ENCODE measurements at places on chromosomes 11 and 22.

- no peak for DNase-seq
These were observed 9.0 kb downstream of the TBC1D10A start for GRCh38 chr22:30317778-30318177.

- no peak for DNase-seq
These were observed 118.9 kb upstream of the LMO1 start for GRCh38 chr11:8382436-8383053.

DNA sequence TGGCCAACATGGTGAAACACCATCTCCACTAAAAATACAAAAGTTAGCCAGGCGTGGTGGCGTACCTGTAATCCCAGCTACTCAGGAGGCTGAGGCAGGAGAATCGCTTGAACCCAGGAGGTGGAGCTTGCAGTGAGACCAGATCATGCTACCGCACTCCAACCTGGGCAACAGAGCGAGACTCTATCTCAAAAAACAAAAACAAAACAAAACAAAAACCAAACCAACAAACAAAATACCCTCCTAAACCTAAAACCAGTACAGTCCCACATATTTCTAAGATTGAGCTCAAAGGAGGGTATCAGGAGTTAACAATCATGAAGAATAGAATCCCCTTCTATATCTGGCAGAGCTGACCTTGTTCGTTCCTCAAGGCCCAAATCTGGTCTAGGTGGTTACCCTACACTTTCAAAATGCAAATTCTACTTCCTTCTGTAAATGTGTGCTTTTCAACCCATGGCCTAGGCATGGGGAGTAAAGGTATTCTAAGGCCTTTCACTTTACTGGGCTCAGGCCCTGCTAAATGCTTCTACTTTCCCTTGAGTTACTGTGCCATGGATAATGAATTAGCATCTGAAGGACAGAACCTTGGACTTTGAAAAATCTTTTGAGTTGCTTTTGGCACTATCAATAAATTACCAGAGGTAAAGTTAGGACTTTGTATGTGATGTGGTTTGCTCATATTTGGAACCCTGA is 10.4 kb upstream of the PPP2R1B start:
- no peak for DNase-seq

DNA sequence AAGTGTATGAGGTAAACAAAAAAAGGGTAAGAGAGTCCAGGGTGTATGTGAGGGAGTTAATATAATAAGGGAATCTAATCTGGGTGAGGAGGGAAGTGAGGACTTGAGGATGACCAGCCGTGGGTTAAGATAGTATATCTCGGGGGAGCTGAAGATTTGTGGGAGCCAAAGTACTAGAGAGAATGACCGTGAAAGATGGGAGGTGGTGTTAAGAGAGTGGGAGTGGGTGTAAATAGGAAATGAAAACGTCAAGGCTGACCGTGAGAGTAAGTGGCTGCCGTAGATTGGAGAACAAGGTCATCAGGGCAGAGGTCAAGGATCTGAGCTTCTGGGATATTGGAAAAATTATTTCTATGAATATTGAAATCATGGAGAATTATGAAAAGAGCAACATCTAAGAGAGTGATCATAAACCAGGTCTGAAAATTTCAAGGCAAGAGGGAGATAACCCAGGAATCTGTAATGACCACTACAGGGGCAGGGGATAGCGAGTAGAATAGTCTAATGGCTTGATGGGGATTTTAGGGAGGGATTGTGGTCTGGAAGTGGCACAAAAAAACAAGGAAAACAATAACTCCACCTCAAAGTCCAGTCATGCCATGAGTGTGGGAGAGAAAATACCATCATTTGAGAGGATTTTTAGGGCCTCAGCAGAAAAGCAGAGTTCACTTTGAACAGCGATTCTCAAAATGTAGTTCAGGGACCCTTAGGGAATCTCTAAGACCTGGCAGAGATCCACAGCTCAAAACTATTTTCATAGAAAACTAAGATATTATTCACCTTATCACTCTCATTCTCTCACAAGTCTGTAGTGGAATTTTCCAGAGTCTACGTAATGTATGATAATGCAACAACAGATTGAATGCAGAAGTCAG is 72.0 kb downstream of the PRR5L start:
- no peak for DNase-seq

GRCh38 chr22:40177738-40178416 is at the start of gene TNRC6B:
Gene TNRC6B, plus strand, starts transcription at chr22:40177925. Its CDS starts 211 bp downstream, at chr22:40178136.
- peak; percentile 92 for DNase-seq

GRCh38 chr11:35180317-35181233 is 41.6 kb downstream of the CD44 start:
- DNase-seq: no peak

- DNase-seq: no peak
These were observed 28.8 kb upstream of the B3GAT1 start for GRCh38 chr11:134440851-134441250.

DNA sequence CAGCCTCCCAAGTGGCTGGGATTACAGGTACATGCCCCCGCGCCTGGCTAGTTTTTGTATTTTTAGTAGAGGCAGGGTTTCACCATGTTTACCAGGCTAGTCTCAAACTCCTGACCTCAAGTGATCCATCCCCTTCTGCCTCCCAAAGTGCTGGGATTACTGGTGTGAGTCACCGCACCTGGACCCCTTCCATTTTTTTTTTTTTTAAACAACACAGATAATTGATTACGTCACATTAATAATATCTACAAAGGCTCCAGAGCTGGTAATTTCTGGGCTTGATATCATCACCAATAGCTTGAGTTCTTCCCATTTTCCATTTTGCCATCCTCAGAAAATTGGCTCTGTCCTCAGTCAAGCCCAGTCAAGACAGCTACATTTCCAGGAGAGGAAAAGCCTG is 7.2 kb downstream of the TTLL1 start:
- no peak for DNase-seq

GRCh38 chr11:118051611-118052461 is 25.0 kb upstream of the TMPRSS4 start:
- DNase-seq: no peak

DNA sequence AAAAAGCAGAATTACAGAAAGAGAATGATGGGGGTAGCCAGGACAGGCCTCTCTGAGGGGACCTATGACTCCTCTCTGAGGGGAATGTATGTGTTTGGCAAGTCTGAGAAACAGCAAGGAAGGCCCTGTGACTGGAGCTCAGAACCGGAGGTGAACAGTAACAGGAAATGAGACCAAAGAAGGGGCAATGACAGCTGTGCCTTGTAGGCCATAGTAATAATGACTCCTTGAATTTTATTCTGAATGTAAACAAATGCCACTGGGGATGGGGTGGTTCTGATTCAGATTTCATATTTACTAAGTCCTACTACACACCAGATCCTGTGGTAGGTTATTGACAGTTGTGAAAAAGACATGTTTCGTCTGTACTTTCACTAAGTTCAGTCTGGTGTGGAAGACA is 52.8 kb upstream of the APOA1 start:
- DNase-seq: no peak

- no peak for DNase-seq
These were observed 78.5 kb downstream of the TMEM135 start for GRCh38 chr11:87116185-87116584.

DNA sequence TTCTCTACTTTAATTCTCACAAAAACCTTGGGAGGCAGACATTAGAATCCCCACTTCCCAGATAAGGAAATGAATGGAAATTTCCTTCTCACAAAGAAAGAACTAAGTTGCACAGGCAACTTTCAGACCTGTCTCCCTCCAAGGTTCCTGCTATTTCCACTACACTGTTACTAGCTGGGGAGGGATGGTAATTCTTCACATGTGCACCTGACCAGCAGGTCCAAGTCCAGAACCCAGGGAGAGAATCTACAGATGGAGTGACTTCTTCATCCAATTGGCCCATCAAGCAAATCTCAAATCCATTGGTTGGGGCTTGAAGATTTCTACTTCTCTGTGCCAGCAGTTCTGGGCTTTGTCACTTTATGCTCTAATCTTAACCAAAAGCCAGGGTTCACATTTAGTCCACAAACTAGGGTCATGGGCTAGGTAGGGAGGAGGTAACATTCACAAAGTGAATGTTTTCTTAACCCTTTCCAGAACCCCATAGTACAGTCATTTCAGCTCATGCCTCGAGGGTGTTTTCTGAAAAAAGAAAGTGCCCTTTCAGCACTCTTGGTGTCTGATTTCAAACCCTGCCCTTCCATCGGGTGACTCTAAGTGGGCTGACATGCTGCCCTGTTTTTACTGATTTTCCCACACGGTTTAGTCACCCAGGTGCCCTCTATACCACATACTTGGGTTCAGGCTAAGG is 2.7 kb downstream of the POU2AF1 start:
- DNase-seq: no peak

GRCh38 chr11:102729849-102730815 is 5.4 kb upstream of the MMP8 start:
- no peak for DNase-seq

DNA sequence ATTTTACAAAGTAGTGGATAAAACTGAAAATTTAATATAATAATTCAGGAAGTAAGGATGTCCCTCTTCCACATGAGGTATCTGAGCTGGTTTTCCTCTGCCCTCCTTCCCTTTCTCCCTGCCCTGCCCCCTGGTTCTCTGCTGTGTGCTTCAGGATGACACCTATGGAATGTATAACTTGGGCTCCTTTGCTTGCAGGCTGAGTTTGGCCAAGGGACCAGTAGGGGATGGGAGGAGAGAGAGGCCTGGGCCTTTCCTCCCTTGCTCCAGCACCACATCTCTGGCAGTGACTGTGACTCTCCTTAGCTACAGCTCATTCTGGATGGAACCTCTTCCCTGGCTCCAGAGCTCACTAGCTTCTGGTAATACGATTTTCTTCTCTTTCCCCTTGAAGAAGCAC is 10.1 kb downstream of the IRAG1 start:
- no peak for DNase-seq

DNA sequence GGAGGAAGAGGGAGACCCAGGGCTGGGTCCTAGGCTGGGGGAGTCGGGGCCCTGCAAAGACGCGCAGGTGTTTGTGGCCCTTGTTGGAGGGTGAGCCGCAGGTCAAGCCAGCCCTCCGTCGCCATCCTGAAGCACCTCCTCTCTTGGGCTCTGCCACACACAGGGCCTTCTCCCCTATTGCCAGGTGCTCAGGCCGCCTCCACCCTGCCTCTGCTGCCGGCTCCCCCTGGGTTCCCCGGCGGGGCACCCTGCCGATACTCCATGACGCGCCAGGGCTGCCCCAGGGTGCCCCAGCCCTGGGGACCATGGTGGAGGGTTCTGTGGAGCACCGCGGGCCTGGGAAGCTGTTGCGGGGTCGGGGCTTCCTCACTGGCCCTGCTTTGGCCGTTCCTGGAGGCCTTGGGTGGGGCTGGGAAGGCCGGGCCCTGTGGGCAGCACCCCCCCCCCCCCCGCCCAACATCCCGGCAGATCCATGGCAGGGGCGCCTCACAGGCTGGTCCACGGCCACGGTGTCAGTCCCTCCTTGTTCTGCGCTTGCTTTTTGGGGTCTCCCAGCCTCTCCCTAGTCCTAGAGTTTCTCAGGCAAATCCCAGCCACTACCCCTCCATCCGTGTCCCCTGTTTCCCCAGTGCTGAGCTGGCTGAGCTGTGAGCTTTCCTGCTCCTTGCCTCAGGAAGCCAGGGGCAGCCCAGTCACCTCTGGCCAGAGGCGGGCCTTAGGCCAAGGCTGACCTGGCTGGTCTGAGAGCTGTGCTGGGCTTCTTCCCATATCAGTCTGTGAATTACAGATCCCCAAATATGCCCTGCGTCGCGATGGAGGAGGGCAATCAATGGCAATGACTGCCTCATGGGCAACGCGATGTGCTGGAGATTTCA is 2.3 kb upstream of the ADORA2A start:
- no peak for DNase-seq

DNA sequence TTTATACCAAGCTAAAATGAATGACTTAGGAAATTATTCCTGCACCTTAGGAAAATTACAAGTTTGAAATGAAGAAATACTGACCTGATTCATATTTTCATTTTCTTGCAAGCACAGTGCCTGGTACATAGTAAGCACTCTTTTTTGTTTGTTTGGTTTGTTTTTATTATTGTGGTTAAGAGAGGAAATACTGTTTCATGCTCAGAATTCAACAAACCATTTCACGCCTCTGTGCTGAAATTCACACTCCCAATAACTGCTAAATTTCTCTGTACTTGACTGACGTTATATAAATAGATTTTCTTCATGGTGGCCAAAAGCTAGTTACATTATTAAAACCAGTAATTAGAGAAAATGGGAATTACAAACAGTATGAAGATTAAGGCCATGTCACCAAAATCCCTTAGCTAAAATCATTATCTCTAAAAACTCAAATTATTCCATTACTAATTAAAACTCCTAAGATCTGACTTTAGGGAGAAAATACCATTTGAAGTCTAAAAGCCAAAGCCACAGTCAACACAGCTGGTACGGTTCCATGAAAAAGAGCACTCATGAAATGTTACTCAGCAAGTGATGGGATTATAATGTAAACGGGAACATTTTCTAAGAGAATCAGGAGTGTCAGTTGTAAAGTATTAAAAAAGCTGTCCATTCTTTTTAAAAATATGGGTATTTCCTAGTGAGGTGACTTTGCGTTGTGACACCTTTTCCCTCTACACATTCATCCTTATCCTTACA is 77.8 kb upstream of the DDI1 start:
- DNase-seq: no peak

GRCh38 chr22:25447686-25448434 is 116.6 kb upstream of the GRK3 start:
- peak; percentile 92 for DNase-seq

DNA sequence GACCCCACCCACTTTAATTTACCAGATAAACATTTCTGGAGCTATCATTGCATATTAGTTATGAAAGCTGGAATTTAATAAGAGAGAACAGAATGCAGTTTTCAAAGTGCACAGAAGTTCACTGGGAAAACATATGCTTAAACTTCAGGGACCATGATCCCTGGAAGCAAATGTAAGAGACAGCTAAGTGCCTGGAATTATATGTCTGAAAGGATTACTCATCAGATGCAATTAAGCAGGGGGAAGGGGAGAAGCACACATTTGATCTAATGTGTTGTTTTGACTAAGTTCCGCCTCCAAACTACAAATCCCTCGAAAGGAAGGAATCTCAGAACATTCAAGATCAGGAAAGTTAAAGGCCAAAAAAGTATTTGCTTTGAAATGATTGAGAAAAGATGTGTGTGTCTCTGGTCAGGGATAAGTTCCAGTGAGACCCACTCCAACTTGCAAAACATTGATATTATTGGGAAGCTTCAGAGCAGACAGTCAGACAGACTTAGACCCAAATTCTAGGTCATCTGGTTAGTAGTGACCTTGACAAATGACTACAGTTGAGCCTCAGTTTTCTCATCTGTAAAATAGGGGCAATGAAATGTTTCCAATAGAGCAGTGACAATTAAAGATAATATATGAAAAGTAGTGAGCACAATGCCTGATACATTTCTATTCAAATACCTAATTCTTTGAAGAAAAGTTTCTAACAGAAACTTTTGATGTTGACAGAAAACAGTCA is 147.6 kb downstream of the ME3 start:
- no peak for DNase-seq

Data from colonic mucosa (tissue), 4 donors.